ENCODE measurements at places on chromosomes 5 and 9.
A peak's percentile ranks its signal among the peaks of the same experiment; 100 is the strongest.

GRCh38 chr5:14864181-14864812 is 7.3 kb downstream of the ANKH start:
- DNase-seq: no peak

GRCh38 chr9:129901993-129902739 is 66.9 kb downstream of the USP20 start:
- DNase-seq: no peak

GRCh38 chr9:137016436-137016835 is 11.6 kb downstream of the ABCA2 start:
- DNase-seq: no peak

DNA sequence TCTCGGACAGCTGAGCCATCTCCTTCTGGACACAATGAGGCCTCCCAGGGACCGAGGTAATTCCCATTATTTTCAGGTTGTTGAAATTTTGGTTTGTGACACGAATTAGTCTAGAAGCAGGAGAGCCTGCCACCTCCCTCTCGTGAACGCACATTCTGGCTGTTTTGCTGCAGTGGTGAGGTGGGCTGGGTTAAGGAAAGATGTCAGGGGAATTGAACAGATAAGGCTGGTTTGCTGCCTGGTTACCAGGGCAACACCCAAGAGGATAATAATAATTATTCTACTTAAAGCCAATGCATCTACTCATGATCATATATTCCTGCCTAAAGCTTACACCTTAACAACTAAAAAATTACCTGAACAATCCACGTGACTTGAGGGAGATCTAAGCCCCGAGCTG is 38.1 kb downstream of the DDX31 start:
- no peak for DNase-seq

DNA sequence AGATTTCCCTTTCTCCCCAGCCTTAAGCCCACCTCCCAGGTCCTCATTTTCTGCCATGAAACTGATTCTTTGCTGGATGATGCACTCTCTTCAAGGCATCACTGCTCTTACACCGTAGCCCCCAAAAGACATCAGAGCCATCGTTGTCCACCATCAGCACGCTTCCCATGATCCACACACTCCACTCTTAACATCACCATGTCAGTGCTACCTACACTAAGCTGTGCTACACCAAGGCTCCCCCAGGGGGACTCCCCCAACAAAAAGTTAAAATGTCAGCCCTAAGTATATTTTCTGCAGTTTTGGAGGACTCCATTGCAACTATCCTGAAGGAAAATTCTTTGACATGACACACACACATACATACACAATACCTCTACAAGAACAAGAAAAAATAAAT is 34.1 kb upstream of the KIF2A start:
- DNase-seq: no peak

DNA sequence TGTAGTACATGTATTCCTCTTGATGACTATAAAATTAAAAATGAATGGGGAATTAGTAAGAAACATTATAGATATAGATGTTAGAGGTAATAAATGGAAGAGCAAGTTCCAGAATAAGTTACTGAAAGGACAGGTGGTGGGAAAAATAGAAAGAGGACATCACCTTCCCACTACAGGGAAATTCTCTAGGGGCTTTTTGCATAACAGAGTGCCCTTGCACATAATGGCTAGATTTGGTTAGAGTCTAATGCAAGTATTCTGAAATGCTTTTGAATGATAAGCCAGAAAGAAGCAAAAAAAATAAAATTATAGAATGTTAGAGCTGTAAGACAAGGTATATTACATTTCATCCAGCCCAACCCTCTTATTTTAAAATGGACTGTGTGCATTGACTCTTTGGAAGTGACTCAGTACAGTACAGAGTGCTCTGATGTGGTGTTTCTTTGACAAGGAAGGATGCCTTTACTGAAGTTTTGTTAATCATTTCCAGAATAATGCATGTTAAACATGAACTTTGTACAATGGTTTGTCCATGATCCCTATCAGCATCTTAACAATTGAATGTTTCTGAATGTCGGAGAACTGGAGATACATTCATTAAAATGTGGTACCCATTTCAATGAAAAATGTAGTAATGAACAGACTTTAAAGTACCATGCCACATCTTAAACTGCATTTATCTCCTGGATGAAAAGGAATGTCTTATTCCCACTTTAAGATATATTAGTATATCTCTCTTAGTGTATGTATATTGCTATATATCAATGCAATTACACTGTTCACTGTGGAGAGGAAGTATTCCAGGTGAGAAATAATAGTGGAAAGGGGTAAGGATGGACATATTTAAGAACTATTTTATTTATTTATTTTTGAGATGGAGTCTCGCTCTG is 391.1 kb downstream of the ADGRV1 start:
- DNase-seq: no peak

DNA sequence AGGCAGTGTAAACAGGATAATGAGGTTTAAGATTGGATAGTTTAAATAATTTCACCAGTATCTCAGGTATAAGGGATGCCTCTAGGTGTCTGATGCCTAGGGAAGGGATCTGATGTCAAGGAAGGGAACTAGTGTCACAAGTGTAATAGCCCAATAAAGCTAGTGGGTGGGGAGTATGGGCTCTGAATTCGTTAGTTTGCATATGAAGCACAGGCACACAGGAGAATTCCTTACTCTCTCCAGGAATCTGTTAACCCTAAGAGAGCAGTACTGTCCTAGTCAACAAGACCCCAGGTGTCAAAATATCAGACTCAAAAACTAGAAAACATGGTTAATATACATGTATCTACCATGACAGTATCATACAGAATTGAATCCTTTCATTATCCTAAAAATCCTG is 352.5 kb upstream of the CYLC2 start:
- no peak for DNase-seq

DNA sequence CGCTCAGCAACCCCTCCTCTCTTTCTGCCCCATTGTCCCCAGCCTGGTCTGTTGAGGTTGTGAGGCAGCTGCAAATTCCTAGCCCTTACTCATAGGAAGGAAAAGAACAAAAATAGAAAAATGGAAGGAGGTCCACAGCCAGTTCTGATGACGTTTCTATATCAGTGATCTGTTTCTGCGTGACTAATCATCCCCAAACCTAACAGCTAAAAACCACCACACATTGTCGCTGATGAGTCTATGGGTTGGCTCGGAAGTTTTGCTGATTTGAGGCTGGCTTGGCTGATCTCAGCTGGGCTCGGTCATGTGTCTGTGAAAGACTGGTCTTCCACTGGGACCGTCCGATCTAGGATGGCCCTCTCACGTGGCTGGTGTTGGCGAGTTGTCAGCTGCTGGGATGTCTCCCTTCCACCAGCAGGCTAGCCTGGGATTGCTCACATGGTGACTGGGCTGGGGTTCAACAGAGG is 200.6 kb upstream of the ZNF618 start:
- no peak for DNase-seq

GRCh38 chr9:134486596-134486995 is 155.0 kb upstream of the COL5A1 start:
- no peak for DNase-seq

- peak; percentile 70 for DNase-seq
Observed at GRCh38 chr5:179164331-179165311, 104.4 kb downstream of the ZNF354C start.
